ENCODE measurements at places on chromosomes 3 and 15.

- no peak for DNase-seq
These were observed 53.5 kb upstream of the PRTG start for GRCh38 chr15:55796321-55796965.

DNA sequence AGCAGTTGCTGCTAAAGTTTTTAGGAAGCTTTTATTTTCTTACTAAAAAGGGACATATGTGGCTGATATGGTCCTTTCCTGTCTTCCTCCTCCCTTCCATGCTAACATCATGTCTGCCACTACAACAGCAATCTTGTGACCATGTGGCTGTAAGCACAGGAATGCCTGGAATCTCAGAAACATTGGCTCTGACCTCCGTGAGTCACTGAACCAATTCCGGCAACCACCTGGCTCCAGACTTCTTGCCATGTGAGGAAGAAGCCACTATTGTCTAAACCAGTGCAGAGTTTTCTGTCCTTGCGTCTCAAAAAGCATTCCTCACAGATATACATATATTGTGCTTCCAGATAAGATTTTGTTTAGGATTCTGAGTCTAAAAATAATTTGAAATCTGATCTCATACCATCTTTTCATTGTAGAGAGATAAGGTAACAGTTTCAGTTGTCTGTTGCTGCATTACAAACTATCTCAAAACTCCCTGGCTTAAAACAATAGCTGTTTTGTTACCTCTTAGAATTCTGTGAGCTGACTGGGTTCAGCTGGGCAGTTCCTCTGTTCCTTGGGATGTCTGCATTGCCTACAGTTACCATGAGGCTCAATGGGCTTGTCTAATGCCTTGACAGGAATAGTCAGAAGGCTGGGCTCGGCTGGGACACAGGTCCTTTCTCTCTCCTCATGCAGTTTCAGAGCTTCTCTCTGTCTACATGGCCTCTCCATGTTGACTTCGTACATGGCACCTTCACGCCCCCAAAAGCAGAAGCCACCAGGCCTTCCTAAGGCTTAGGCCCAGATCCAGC lies 77.3 kb upstream of the MAGI1 start:
- DNase-seq = no peak

DNA sequence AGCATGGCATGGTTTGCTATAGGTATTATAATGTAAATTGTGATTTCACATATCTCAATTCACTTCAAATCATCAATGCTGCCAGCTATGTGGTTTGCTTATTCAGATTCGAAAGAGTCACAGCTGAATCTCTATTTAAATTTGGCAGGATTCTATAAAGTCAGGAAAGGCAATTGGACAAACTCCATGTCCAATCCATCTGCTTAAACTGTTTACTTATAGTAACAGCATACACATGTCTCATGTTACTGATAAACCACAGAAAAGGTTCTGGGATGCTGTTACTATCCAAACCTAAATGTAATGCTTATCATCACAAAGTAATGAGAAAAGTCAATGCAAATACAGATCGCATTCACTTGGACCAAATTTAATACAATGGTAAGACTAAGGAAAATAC lies 229.7 kb downstream of the ISL2 start:
- no peak for DNase-seq

GRCh38 chr3:153970741-153971347 lies 150.3 kb upstream of the ARHGEF26 start:
- no peak for DNase-seq

GRCh38 chr3:63231643-63232042 lies 46.5 kb upstream of the SYNPR start:
- DNase-seq = no peak

GRCh38 chr3:8665407-8665896 lies 20.9 kb upstream of the SSUH2 start:
- no peak for DNase-seq

GRCh38 chr3:151750181-151750580 lies 16.5 kb downstream of the AADACL2 start:
- DNase-seq = no peak

GRCh38 chr3:142501004-142501926 lies 53.4 kb upstream of the XRN1 start:
- DNase-seq = no peak

- no peak for DNase-seq
These were observed 14.1 kb downstream of the SLCO3A1 start for GRCh38 chr15:91867581-91868026.

DNA sequence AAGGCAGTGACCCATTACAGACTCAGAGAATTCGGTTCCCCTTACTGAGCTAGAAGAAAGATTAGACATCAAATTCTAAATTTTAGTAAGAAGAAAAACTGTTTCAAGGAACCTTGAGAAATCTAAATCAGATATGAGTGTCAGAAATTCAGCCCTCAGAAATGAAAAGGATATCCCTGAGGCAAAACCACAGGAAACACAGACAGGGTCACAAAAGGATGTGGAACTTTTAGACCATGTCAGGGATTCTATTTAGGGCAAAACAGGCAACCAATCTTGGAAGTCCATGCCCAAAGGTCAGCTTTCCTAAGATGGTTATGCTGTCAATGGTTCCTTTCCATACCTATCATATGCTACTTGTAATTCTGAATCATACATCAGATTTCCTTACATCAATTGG lies 31.6 kb downstream of the SHOX2 start:
- no peak for DNase-seq

GRCh38 chr3:185655426-185656320 lies 69.6 kb downstream of the SENP2 start:
- DNase-seq = no peak

DNA sequence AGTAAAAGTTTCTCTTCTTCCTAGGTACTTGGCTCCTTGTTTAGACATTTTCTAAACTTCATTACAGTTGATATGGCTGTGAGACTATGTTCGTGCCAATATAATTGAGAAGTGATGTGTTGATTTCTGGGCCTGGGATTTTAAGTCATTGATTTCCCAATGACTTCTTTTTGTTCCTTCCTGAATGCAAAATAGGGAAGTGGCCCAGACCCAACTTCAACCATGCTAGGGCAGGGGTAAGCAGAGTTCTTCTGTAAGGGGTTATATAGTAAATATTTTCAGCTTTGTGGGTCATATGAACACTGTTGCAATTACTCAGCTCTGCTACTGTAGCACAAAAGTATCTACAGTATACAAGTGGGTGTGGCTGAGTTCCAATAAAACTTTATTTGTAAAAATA lies 320.1 kb upstream of the WNT5A start:
- DNase-seq = no peak

- DNase-seq = no peak
These were observed 36.7 kb upstream of the MFGE8 start for GRCh38 chr15:88949734-88950400.

Measured in stimulated activated CD4-positive, alpha-beta T cell treated with anti-CD3 and anti-CD28 coated beads, Interleukin-1b, Interleukin-23, amount 100 ng/mL, for 1 hour (primary cell).